ENCODE measurements at places on chromosomes 3 and 15.

DNA sequence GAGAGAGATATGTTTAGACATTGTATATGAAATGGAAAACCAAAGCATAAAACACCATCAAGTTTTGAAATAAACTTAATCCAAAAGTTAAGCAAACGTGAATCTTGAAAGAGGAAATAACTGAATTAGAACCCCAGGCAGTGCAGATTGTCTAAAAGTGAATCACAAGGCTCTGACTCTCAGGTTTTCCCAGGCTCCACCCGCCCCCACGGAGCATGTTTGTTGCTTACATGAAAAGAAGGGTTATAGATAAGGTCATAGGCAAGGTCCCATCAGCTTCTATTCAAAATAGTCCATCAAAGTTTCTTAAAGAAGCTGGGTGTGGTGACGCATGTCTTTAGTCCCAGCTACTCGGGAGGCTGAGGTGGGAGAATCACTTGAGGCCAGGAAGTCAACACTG, 29.0 kb upstream of the SLMAP start:
- DNase-seq, result no peak

GRCh38 chr15:62121273-62122015, 43.6 kb downstream of the C2CD4B start:
- DNase-seq, result no peak

DNA sequence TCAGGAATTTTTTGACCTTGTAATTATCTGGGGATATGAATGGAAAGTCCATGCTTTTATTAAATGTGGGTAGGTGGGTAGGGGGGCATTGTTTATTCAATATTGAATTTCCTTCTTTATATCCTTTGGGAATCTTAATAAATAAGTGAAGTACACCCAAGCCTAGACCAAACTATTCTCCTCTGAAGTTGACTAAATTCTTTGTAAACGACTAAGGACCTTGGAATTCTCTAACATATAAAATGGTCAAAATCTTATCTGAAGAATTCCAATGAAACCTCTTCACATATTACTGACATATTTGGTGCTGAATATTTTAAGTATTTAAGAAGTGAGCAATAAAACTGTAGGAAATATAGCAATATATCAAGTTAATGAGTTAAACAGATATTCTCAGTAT, 1432.1 kb upstream of the GBE1 start:
- no peak for DNase-seq

DNA sequence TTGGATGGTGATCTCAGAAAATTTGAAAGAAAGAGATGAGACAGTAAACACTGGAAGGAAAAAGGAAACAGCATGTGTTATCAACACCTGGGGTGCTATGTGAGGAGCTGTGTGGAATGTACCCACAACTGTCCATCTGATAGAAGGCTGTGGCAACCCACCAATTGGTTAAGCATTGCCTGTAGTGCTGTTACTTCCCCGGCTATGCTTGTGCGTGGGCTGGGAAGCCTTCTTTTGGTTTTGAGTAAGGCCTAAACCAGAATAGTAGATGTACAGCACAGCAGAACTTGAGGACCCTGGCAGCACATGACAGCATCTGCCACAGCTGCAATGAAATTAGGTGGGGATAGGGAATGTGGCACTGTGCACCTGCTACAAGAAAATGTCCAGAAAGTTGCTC, 184.5 kb downstream of the FHIT start:
- DNase-seq, result no peak

- no peak for DNase-seq
These were observed 78.9 kb downstream of the CDIN1 start for GRCh38 chr15:36658312-36658711.

DNA sequence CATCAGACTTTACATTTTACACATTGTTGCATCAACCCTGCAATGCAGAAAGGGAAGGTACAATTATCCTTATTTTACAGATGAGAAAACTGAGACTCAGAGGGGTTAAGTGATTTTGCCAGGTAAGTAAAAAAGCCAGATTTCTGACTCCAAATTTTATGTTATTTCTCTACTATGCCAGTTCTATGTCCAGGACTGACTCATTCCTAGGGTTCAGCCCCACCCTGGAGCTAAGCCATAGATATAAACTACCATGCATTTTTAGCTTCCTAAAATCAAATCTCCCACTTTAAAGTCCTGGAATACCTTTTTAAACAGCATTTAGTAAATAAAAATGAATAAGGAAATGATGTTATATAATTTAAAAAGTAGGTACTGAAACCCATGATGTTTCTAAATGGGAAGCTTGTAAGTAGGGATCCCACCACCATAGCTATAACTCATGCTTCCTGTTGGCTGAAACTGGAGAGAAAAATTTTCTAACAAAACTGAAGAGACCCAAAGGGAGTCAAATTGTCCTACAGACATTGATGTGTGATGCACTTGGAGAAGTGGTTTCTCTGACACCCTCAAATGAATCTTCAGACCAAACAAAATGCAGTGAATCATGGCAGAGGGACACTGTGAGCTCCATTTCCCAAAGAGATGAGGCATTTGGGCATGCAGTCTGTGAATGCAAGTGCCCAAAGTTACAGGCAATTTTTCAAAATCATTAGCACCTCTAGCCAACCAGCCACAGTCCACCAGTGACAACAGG, 301.7 kb upstream of the UMPS start:
- DNase-seq, result no peak

DNA sequence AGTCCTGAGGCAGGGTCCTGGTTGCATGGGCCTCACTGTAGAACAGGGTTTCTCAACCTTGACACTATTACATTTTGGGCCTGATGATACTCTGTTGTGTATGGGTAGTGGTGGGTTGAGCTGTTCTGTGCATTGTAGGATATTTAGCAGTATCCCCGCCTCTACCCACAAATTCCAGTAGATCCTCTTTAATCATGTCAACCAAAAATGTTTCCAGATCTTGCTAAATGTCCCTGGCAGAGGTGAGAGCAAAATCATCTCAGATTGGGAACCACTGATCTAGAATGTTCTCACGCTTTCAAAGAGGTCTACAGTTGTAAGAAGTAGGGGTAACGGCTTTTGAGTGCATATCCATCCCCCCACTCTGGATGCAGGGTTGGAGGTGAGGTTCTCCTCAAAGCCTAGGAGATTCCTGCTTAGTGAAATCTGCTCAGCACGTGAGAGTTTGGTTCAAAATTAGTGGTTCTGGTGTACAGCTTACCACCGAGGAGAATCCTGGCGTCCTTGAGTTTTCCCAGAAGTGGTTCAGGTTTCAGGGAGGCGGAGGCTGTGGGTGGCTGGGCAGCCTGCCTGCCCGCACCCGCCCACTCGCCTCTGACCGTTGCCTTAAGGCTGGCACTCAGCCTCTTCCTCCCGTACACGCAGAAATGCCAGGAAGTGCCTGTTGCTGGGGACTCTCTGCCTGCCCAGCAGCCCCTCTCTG, 5.3 kb downstream of the ACVR2B start:
- no peak for DNase-seq
